ENCODE measurements at places on chromosomes 7 and 10.

- no peak for DNase-seq
These were observed 828 bp downstream of the OGDHL start for GRCh38 chr10:49761201-49761788.

GRCh38 chr7:46352004-46352954 lies 431.2 kb upstream of the IGFBP3 start:
- no peak for DNase-seq

DNA sequence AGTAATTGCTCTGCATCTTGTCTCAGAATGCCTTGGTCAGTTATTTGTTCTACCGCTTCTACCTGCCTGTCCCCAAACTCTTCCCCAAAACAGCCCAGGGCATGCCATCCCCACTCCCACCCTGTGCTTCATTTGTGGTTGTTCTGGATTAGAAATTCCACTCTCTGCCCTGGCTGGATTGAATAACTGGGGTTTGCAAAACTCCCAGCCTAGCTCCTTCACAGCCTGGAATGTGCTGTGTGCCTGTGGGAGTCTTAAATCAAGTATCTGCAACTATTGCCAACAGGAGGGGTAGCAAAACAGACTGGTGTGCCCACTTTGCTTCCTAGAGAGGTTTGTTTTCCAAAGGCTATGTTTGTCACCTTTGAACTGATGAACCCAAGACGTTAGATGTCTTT lies 24.2 kb downstream of the TSPAN15 start:
- no peak for DNase-seq

DNA sequence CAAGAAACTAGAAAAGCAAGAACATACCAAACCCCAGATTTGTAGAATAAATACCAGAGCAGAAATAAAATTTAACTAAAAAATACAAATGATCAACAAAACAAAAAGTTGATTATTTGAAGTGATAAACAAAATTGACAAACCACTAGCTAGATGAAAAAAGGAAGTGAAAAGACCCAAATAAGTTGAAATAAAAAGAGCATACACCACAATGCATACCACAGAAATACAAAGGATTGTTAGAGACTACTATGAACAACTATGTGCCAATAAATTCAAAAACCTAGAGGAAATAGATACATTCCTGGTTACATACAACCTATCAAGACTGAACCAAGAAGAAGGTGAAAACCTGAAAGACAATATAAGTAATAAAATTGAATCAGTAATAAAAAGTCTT lies 333.4 kb downstream of the SH2D4B start:
- DNase-seq = no peak

GRCh38 chr7:133252506-133252857 lies 396 bp upstream of the EXOC4 start:
- no peak for DNase-seq

GRCh38 chr7:134014935-134015334 lies 112.2 kb upstream of the LRGUK start:
- no peak for DNase-seq

- DNase-seq = no peak
These were observed 32.4 kb upstream of the HGF start for GRCh38 chr7:81802251-81802650.

- DNase-seq = no peak
These were observed 545.9 kb downstream of the REEP3 start for GRCh38 chr10:64067009-64067606.

- DNase-seq = no peak
These were observed 90.5 kb downstream of the RNF216 start for GRCh38 chr7:5690931-5691473.

DNA sequence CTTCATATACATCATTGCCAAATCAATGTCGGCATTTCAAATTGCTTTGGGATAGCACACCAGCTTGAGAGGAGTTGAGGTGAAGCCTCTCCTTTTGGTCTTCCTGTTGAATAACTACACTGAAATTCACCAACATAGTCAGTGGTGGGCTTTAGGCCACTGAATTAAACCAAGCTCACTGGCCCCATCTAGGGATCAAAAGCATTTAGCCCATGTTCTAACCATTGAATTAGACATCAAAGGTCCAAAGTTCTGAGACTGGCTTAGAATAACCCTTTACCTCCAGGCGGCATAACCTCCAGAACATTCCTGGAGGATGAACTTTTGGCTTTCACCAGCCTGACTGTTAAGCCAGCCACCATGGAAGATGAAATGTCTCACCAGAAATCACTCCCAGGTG lies 54.6 kb downstream of the BPGM start:
- no peak for DNase-seq

- DNase-seq = no peak
These were observed 4.1 kb downstream of the ZNF777 start for GRCh38 chr7:149456506-149457421.

DNA sequence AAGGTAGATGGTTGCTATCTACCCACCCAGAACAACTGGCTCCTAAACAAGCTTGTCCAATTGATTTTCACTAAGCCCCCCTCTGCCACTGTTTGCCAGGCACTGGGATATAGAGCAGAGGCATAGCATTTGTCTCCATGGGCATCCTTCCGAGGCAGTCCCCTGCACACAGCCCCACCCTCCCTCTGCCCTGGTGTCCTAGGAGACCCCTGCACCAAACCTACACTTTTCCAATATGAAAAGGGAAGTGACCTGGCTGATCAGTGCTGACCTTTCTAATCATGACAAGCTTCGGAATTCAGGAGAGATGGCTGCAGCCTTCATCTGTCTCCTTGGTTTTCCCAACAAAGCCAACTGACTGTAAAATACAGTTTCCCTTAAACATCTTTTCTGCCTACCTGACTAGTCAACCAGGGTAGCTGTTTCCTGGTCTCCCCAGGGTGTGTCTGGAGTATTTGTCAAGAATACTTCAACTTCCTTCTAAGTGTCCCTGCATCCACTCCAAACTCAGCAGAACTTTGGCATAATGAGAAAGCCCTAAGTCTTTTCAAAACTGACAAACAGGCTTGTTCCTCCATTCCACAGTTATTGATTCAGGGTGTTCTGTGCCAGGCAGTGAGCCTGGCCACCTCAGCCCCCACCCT lies 7.6 kb upstream of the SLC18A3 start:
- no peak for DNase-seq

DNA sequence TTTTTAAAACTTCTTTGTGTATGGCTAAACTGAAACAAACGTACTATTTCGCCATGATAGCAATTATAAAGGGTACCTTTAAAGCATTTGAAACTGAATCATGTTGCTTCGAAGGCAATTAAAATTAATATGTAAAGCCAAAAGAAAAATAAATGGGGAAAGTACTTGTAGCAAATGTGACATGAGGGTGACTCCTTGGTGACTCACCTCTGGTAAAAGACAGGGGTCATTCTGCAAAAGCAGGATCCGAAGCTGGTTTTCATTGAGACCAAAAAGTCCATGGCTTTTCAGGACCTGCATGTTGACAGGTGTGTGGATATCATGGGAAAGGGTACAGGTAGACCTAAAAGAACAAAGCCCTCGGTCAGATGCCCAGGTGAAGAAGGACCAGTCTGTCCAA lies 1.5 kb downstream of the ZC3HAV1L start:
- no peak for DNase-seq

GRCh38 chr7:46695051-46695708 lies 774.1 kb upstream of the IGFBP3 start:
- no peak for DNase-seq

- DNase-seq = no peak
These were observed 26.7 kb downstream of the MICALL2 start for GRCh38 chr7:1432411-1433082.

DNA sequence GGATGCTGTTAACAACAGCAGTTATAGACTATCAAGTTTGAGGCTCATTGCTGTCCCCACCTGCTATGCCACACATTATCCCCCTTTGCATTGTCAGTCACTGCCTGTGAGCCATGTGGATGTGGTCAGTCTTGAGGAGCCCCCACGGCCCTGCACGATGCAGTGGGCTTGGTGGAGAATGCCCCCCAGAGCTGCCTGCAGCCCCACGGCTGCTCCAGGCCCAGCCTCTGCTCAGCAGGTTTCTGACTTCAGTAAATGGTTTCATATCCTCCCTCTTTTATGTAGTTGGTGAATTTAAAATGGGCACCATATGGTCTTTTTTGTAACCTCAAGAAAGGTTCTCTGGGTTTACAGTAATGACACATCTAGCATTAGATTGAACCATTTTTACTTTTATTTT lies 164.1 kb downstream of the EBF3 start:
- no peak for DNase-seq

DNA sequence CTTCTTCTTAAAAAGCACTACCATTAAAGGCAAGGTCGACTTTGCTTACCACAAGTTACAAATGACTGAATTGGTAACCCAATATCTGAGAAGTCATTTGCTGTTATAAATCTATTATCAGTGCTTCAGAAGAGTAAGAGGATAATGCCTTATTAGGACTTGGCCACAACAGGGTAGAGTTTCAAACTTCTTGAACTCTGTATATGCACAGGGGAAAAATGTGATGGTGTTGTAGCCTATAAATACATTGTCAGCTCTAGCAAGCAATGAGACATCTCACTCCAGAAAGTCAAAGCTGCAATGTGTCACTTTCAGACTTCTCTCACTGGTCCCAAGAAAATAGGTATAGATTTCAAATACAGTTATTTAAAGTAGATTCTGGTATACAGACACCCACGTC lies 9.3 kb downstream of the TFEC start:
- DNase-seq = no peak

DNA sequence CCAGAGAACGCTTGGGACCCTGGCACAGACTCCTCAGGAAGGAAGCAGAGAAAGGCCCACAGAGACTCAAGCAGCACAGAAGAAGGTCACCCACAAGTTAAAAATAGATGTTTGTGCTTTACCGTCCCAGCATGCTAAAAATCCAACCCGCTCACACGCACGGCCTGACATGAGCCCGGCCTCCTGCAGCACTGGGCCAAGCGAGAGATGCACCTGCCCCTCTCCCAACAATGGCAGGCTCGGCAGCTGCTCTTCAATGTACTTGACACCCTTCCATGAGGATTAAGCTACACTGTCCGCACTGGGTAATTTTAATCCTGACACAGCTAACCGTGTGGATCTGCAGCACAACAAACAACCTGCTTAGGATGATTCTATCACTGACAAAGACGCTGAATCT lies 9.3 kb downstream of the DIP2C start:
- DNase-seq = no peak

DNA sequence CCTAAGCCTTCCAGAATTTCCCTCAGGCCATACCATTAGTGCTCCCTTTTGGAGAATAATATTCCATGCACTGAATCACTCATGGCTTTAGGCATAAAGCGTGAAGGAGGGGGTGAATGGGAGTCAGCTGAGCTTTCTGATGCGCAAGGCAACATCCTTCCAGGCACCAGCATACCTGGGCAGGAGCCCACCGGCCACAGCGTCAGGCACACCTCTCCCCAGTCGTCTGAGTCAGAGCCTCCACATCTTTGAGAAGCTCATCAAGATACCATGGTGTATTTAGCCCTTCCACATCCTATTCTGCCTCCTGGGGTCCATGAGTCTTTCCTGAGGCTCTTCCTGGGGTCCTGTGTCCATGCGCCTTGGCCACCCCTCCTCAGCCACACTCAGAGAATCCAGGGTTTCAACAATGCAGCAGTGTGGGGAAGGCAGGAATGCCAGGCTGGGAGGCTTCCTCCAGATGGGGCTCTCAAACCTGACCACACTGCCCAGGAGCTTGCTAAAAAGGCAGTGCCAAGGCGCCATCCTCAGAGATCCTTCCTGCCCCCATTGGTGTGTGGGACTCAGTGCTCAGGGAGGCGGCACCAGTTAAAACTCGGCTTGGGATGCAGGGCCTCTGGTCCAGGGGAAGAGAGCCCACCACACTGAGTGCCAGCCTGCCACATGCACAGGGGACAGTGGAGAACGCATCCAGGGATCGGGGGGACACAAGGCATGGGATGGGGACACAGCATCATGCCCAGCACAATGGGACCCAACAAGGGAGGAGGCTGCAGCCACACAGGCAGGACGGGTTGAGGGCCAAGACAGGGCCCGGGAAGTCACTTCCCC lies 31.6 kb downstream of the RASGEF1A start:
- DNase-seq = no peak

DNA sequence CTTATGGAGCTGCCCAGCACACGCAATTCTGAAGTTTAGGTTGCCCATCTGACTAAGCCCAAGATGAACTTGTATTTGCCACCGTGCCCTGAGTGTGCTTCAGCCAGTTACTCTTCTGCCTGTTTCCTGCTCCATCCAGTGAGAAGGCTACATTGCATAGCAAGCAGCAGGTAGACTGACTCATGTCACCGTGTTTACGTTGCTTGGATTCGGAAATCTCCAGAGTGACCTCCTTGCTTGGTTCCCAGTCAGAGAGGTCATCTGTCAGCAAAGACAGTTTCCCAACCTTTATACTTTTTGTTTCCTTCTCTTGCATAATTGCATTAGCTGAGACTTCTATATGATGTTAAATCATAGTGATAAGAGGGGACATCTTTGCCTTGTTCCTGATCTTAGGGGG lies 30.9 kb downstream of the NACAD start:
- DNase-seq = no peak

- no peak for DNase-seq
These were observed 58.8 kb downstream of the WDR37 start for GRCh38 chr10:1114719-1115606.

DNA sequence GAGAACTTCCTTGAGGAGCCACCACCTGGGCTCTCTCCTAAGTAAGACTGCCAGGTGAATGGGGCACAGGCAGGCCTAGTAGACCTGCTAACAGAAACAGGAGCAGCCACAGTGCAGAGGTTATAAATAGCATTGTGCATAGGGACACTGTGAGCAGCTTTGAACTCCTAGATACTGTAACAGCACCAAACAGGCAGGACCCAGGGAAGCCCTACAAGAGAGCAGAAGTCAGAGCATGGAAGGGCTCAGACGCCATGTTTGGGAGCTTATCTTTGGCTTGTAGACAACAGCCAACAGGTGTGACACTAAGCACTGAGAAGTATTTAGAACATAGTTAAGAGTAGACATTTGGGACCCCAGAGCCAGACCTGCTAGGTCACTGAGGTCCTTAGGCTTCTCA lies 14.5 kb downstream of the XRCC2 start:
- no peak for DNase-seq

DNA sequence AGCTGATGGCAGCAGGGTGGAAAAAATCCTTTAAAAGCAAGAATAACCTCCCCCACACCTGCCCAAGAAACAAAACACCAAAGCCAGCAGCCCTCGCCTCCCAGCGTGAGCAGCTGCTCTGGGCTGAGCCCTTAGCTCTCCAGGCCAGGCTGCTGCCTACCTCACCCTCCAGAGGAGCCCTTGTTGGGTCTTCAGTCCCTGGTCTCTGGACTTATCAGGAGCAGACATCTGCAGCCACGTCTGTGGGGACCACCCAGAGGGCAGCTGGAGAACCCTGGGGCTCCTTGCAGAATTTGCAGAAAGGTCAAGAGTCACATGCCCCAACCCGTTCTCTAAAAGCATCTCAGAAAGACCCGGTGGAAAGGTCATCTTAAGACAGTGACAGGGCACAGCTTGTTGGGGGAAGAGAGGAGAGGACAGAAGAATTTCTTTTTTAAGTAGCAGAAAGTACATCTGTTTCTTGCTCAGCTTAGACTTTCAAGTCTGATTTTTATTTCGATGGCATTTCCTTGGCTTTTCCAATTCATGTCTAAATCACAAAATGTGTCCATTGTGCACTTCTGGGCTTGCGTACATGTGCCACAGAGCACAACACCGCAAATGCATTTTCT lies 425.7 kb upstream of the NFE2L3 start:
- DNase-seq = no peak

- DNase-seq = no peak
These were observed 153.0 kb downstream of the SNX13 start for GRCh38 chr7:17787257-17787656.

GRCh38 chr10:96902117-96902516 lies 70.0 kb downstream of the LCOR start:
- DNase-seq = no peak
